ENCODE measurements at places on chromosomes 5 and 9.

DNA sequence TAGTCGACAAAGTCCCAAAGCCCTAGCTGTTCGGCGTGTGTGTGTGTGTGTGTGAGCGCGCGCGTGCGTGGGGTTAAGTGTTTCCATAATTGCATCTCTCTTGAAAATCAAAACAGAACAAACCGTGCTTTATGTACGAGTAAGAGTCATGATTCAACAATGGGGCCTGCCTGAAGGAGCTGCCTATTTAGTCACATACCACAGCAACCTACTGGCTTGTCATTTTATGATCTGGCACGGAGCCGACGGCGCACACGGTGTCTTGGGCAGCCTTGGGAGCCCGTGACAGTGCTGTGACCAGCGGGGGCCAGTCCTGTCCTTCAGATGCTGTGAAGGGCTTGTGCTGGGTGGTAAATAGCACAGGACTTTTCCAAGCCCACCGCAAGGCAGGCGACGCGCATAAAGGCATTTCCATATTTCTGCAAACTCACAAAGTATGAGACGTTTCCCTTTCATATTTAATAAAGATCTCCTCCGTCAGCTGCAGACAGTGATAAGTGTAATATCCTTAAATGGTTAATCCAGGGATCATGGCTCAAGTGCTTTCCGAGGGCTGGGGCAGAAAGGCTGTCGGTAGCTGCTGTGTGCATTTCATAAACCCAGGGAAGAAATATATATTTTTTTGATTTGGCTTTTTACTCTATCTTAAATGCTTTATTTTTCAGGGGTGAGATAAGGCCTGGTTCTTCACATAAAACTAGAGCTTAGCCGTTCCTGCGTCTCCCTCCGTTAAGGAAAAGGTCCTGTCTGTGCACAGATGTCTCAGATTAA is 270.2 kb upstream of the IRX1 start:
- no peak for DNase-seq

DNA sequence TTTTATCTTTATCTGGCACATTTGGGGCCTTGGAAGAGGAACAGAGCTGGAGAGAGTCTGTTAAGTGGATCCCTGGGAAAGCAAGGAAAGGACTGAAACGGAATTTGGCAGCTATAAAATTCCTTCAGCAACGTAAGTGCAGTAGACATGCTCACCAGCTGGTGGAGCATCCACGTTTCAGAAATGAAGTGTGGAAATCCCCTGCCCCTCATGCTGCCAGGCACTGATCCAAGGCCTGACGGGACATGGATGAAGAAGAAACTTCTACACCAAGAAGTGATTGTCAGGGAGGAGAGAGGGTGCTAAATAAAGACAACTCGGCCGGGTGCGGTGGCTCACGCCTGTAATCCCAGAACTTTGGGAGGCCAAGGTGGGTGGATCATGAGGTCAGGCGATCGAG is 209.3 kb downstream of the ROR2 start:
- no peak for DNase-seq

DNA sequence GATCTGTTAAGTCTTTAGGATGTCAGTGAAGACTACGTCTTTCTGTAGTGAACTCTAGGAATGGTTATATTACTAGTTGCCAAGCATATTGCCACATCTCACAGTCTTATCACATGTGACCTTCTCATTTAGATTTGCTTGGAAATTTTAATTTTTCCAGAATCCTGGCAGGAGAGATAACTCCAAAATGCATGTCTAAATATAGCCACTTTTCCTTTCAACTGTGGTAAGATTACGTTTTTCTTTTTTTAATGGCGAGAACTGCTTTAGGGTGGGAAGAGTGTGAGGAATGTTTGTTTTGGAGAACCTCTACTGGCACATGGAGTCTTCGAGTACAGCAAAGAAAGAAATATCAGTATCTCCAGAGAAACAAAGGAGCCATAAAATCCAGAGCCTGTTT is 91.7 kb upstream of the ADAMTSL1 start:
- DNase-seq, result no peak

- no peak for DNase-seq
These were observed 44.9 kb upstream of the SYNPO start for GRCh38 chr5:150595466-150596031.

- no peak for DNase-seq
These were observed 228.5 kb downstream of the ESM1 start for GRCh38 chr5:54756796-54757402.

DNA sequence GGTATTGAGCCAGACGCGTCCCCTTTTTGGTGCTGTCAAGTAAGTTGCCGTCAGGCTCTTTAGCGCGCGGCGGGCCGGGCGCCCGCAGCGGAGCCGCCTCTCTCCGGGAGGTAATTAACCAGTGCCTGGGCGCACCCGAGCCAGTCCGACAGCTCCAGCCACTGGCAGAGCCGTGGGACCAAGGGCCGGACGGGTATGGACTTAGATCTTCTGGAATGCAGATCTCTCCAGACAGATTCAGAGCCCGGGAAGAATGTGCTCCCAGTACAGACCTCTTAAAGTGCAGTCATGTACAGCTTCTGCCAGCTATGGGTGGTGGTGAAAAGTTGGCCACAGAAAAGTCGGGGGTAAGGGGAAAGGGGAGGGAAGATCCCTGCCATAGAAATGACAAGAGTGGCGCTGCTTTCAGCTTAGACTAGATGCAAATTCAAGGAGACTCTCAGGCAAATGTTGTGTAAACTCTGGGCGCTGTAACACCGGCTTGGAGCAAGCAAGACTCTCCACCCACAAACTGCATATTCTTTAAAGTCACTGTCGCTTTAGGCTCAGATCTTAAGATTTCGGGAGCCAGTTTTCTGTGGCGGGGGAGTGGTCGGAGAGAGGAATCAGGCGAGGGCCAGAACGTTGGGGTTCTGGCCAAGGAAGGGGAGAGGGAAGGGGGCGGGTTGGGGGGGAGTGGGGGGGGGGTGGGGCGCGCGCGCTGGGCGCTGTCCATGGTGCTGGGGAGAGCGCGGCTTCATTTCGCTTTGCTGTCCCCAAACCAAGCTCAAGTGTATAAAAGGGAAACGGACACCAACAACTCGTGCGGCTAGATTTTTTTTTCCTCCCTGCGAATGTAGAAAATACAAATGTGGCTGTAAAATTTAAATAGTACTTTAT is 29.2 kb downstream of the NR2F1 start:
- DNase-seq, result no peak

DNA sequence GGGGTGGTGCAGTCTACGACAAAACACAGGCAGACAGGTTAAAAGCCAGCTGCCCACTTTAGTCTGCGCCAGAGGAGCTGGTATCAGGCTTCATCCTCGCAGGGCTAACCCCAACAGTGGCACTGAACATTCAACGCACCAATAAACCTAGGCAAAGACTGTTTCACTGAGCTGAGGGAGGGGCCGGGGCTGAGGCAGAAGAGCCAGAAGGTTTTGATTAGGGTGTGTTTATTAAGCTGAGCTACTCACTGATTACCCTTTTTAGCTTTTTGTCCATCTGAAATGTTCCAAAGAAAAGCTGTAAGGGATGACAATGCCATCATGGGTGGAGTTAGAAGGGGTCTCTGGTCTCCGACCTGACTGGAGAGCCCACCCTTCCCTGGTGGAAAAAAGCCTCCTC is 1.4 kb downstream of the ZMYND19 start:
- DNase-seq, result no peak
